Neural crest cell (in vitro differentiated cells): ENCODE measurements at places on chromosomes 13 and 19. TPM values are rescaled to one million over a fixed set of nuclear protein-coding genes. Genes with fewer than 3 reads are reported as not detected.

Gene SNRNP70
- 291 and 303 TPM in 2 replicates for total RNA-seq

Gene ZNF135
- total RNA-seq: 6.0 and 6.3 TPM in 2 replicates

Gene OR7D2
- 1.6 and 1.9 TPM in 2 replicates for total RNA-seq

Gene CRX
- not detected in 2 replicates for total RNA-seq

Gene BEST2
- not detected in 2 replicates for total RNA-seq

Gene PGLYRP1
- total RNA-seq: not detected in 2 replicates

DNA sequence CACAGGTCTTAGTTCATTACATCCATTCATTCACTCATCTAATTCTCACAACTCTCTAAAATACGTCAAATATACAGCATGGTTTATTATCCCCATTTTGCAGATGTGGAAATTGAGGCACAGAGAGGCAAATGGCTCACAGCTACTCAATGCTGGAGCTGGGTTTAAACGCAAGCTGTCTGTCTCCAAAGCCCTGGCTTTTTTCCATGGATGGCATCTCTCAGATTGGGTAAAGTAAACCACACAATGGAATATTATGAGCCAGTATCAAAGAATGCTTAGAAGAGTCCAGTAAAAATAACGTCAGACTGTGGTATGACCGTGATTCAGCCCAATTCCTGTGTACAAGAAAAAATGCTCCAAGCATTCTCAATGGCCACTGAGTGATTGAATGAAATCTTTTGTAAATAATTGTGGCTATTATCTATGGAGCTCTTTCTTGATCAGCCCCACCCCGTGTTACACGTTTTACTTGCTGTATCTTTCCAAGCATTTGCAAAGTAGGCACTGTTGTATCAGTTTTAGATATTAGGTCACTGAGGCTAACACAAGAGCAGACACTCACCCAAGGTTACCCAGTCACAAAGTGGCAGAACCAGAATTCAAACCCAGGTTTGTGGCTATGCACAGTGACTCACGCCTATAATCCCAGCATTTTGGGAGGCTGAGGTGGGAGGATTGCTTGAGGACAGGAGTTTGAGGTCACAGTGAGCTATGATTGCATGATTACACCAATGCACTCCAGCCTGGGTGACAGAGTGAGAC, 5.5 kb upstream of the ACP7 start:
- no peaks in the 10 kb centered on the region for H3K4me1 ChIP-seq
- no peak overlapping the region for H3K27ac ChIP-seq

DNA sequence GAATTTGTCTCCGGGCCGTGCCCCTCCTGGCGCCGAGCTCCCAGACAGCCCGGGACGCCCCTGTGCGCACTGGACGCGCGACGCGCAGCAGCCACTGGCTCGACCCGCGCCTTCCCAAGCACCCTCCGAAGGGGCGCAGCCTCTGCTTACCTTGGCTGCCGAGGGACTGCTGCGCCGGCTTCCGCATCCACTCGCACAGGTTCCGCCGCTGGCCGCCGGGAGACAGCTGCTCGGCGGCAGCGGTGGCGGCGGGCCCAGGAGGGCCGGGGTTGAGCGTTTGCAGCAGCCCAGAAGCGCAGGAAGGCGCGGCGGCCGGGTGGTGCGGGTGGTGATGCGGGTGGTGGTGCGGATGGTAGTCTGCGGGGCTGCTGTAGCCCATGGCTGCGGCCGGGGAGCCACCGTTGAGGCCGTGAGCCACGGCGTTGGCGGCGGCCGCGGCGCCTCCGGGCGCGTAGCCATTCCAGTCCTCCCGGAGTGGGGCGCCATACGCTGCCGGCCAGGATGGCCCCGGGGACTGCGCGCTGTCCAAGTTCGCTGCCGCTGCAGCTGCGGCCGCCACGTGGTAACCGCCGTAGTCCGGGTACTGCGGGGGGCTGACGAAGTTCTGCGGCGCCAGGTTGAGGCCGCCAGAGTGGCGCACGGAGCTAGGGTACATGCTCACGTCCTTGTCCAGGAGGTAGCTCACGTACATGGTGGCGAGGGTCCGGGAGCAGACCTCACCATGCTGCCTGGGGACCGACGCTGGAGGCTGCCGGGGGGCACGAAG, 616 bp downstream of the CDX2 start:
- peaks cover 33% of the 10 kb centered on the region for H3K4me1 ChIP-seq
- no peaks in the 10 kb centered on the region for H3K36me3 ChIP-seq
- H3K4me3 ChIP-seq: no peak overlapping the region

DNA sequence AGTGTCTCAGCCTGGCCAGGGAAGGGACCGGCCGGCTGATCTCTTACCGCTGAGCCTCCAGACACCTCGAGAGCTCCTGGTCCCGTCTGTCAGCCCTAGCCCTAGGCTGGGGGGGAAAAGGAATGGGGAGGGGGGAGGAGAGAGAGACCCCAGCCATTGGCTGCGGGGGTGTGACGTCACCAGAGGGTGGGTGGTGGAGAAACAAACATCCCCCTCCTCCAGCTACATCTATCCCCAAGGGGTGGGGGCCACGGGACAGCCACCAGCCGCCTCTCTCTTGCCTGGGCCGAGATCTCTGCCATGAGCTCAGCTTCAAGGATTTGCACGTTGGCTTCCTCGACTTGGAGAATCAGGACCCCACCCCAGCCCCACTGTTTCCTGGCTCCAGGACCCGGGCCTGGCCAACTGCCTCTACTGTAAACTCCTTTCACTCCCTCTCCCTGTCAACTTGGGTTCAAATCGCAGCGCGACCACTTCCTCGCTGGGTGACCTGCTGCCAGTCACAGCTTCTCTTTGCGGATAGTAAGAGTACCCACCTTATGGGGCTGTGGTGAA, at the start of gene PRX:
Gene PRX, minus strand, starts transcription at position 88 of the 555 bp plus-strand sequence. CDS start 5,446 bp downstream, outside the sequence.
- H3K27me3 ChIP-seq: no peaks in the 10 kb centered on the region
- H3K36me3 ChIP-seq: no peaks in the 10 kb centered on the region
- no peak for DNase-seq

DNA sequence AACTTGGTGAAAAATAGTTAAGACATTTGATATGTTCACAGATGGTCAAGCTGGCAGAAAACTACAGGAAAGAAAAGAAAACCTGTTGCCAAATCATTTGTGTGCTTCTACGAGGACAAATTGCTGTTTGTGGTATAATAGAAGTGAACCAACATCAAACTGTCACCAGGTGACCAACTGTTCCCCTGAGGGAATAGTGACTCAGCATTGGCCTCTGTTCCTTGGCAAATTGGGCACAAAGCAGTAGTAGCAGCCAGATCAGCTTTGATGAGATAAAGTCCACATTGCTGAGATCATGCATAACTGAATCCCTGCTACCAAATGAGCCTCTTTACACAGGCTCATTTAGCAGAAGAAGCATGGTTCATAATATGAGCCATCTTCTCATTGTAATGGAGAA, 103.5 kb downstream of the POSTN start:
- no peaks in the 10 kb centered on the region for H3K27me3 ChIP-seq
- peaks cover 10% of the 10 kb centered on the region for H3K4me1 ChIP-seq
- H3K27ac ChIP-seq: no peak overlapping the region
- H3K4me3 ChIP-seq: no peak overlapping the region

DNA sequence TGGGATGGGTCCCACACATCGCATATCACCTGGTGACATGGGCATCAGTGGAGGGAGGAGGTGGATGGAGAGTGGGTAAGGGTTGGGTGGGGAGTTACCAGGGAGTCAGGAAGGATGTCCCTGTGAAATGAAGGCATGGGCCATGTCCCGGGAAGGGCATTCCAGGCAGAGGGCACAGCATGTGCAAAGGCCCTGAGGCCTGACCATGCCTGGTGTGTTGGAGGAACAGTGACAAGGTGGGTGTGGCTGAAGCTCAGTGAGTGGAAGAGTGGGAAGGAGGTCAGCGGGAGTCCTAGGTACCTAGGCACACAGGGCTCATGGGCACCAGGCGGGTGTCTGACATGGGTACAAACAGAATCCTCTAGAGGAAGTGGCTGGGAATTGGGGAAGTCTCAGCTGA, 11.0 kb upstream of the COLGALT1 start:
- H3K4me1 ChIP-seq: peaks cover 23% of the 10 kb centered on the region
- no peak overlapping the region for H3K27ac ChIP-seq
- DNase-seq: no peak
- no peak overlapping the region for H3K4me3 ChIP-seq
- H3K27me3 ChIP-seq: peaks cover 4% of the 10 kb centered on the region
- H3K36me3 ChIP-seq: no peaks in the 10 kb centered on the region
